ENCODE measurements at places on chromosomes 7 and 10. TPM values are rescaled to one million over a fixed set of nuclear protein-coding genes. Genes with fewer than 3 reads are reported as not detected.

The PILRA gene
- total RNA-seq: 17.3 TPM

The RBP4 gene
- total RNA-seq: 114 TPM

DNA sequence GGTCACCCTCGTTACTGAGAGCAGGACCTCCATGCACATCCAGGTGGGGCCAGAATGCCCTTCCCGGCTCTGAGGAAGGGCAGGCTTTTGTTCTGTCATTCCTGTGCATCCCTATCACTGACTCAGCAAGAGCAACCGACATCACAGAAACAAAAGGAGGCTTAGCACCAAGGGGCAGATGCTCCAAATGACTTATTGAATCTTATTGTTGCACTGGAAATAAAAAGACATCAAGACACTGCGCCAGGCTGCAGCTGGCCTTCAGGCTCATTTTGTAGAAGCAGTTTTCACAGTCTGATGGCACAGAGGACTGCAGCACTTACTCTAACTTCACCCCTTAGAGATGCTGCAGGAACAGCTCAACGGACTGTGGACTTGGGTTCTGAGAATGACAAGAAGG lies 126.4 kb downstream of the PAXIP1 start:
- H3K4me3 ChIP-seq: no peak overlapping the region
- H3K36me3 ChIP-seq: no peaks in the 10 kb centered on the region
- H3K27me3 ChIP-seq: no peaks in the 10 kb centered on the region
- H3K4me1 ChIP-seq: no peaks in the 10 kb centered on the region
- DNase-seq: no peak

DNA sequence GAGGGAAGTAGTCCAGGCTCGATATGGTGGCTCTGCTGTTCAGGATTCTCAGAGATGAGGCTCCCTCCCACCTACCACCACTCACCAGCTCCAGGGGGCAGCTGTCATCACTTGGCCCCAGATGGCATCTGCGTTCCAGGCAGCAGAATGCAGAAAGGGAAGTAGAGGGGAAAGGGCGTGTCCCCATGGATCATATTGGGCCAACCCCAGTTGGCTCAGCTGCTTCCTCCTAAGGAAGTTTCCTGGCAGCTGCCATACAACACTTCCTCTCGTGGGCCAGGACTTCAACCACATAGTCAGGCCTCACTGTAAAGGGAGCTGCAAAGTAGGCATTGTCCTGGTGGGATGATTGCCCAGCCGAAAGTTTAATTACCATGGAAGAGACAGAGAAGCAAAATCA lies 1.6 kb upstream of the TEX36 start:
- H3K27ac ChIP-seq: no peak overlapping the region
- no peaks in the 10 kb centered on the region for H3K36me3 ChIP-seq
- no peaks in the 10 kb centered on the region for H3K27me3 ChIP-seq

- H3K27ac ChIP-seq: no peak overlapping the region
- H3K27me3 ChIP-seq: no peaks in the 10 kb centered on the region
- no peak overlapping the region for H3K4me3 ChIP-seq
- DNase-seq: no peak
- H3K36me3 ChIP-seq: no peaks in the 10 kb centered on the region
- H3K4me1 ChIP-seq: peaks cover 16% of the 10 kb centered on the region
Observed at GRCh38 chr10:103921750-103922195, 3.8 kb upstream of the STN1 start.

- H3K27me3 ChIP-seq: no peaks in the 10 kb centered on the region
- H3K36me3 ChIP-seq: no peaks in the 10 kb centered on the region
- no peak for DNase-seq
Observed at GRCh38 chr10:89138755-89139490, 68.2 kb downstream of the CH25H start.

- peak overlapping the region; percentile 66 for H3K4me3 ChIP-seq
- peaks cover 41% of the 10 kb centered on the region for H3K4me1 ChIP-seq
- no peaks in the 10 kb centered on the region for H3K36me3 ChIP-seq
- no peak for DNase-seq
- peaks cover 21% of the 10 kb centered on the region for H3K27me3 ChIP-seq
Observed at GRCh38 chr10:7412237-7412927, 1.5 kb upstream of the SFMBT2 start.

- no peak for DNase-seq
- H3K4me1 ChIP-seq: peaks cover 10% of the 10 kb centered on the region
- H3K27ac ChIP-seq: no peak overlapping the region
- no peak overlapping the region for H3K4me3 ChIP-seq
- H3K27me3 ChIP-seq: no peaks in the 10 kb centered on the region
- H3K36me3 ChIP-seq: no peaks in the 10 kb centered on the region
Observed at GRCh38 chr10:133158756-133159610, 1.0 kb upstream of the KNDC1 start.
